Glomerular endothelial cell (primary cell): ENCODE measurements at places on chromosomes 11 and 22. TPM values are rescaled to one million over a fixed set of nuclear protein-coding genes. Genes with fewer than 3 reads are reported as not detected.

GRCh38 chr11:119856681-119857485 is 127.9 kb upstream of the NECTIN1 start:
- DNase-seq = no peak

DNA sequence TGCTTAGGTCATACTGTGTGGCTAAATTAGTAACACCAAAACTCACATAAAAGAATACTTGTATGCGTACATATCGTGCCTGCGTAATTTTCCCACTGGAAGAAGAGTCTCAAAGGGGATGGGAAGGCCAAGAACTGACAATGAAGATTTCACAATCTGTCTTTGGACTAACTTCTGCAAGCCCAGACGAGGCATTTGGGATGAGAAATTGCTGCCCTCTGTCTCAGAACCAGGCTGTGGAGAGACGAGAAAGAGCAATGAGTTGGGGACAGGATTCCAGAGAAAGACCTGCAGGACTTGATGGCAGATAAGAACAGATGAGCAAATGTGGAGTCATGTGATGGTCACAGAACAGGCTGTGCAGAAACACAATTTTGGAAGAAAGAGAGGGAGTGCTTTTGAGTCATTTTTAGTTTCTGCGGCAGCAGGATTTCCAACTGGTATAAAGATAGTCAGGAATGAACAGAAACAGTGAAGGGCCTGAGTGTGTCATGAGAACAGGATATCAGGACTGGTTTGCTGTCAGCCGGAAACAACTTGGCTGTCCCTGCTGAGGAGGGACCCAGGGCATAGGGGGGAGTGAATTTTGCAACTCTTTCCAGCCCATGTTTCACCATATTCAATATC is 82.7 kb upstream of the CTSC start:
- no peak for DNase-seq

- DNase-seq = no peak
Observed at GRCh38 chr11:76322540-76322939, 58.4 kb downstream of the THAP12 start.

DNA sequence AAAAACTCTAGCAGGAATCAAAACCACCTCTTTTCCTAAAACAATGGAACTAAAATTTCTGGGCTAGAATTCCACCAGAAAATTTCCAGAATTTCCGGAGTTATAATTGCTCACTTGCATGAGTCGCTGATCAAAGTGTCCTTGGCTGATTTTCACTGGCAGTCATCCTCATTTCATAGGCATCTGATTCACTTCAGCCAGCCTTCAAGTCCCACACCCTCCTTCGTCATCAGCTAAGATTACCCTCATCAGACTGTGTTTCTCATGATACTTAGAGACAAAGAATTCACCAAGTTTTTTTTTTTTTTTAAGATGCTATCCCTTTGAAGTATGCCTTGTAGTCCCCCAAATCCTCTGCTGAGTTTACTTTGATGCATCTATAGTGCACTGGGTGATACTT is 71.5 kb upstream of the RAB38 start:
- DNase-seq = no peak

- no peak for DNase-seq
Observed at GRCh38 chr11:126819194-126819593, 181.4 kb downstream of the KIRREL3 start.

GRCh38 chr22:36267896-36268485 is 15.1 kb downstream of the APOL1 start:
- no peak for DNase-seq

DNA sequence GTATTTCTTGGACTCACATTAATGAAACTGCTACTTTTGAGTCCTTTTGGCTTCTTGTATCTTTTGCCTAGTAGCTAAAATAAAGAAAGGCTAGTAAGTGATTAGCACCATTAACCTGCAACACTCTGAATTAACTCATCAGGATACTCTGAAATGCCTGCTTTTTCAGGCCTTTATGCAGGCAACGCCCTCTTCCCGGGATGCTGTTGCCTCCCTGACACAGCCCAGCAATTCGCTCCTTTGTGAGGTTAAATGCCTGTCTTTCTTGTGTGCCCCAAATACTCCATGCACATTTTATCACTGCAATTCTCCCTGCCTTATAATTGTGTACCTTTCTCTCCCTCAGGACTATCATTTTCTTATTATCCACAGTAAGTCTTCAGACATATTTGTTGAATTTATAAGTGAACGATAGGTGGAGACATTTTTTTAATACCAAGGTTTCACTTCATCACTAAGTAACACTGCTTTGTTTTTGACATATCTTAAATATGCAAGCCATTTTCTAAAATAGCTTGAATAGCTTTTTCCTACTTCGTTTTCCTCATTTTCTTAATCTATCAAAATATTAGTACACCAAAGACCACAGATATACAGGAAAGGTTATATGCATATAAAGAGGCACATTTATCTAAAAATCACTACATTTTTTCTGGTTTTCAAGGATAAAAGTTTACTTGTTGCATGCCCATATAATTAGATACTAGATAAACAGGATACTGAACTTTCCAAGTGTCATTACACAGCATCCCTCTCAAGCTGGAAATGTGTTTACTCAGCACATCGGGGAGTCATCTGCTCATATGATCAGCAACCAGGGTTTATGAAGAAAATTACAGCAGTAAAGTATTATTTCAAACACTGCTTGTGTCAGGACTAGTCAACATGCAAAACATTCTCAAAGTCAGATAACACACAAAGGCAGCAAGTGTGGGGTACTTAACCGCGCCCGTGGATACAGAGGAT is 48.5 kb upstream of the DDI1 start:
- DNase-seq = no peak

DNA sequence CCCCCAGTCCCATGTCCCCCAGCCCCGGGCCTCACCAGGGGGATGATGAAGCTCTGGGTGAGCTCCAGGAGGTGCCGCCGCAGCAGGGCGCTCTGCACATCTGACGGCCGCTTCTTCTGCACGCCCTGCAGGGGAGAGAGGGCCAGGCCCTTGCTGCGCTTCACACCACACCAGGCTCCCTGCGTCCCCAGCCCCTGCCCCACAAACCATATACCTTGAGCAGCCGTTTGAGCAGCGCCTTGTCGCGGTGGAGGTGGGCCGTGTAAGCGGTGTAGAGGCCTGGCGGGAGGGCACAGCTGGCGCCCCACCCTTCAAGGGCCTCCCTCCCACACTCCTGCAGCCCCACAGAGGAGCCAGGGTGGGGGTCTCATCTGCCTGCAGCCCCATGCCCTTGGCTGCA is 6.2 kb upstream of the PLXNB2 start:
- no peak for DNase-seq

GRCh38 chr11:72721689-72722049 is 30.5 kb downstream of the ARAP1 start:
- no peak for DNase-seq

GRCh38 chr22:29914991-29915533 is 32.1 kb downstream of the MTMR3 start:
- DNase-seq = no peak

- no peak for DNase-seq
Observed at GRCh38 chr11:103980108-103980507, 56.3 kb upstream of the DDI1 start.

GRCh38 chr11:100031973-100032372 is 655.1 kb upstream of the ARHGAP42 start:
- no peak for DNase-seq

DNA sequence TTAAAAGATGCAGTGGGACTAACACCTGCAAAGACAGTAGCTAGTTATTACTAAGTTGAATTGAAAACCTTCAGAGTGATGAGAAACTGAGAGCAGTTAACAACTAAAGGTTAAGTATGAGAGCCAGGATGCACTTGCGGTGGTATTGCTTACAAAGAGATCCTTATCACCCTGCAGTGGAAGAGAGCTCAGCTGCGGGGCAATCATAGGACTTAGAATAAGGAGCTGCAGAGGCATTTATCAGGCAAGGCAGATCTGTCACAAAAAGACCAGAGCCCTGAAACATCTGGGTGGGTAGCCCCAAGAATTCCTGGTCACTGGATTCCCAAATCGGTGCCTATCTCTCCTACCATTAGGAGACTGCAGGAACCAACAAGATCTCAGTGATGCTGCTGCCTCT is 34.3 kb upstream of the CFAP300 start:
- DNase-seq = no peak

DNA sequence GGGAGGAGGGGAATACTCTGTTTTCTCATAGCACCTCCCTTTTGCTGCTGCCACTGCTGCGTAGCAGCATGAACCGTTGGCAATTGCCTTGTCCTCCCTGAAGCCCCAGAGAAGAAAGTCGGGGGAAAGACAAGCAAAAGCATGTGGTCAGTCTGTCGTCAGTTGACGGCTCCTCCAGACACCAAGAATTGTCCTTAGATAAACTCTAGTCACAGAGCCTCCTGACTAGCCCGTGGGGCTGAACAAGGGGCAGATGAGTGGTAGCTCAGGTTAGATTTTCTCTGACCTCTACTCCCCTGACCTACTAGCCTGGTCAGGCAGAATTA is 126.4 kb upstream of the HSD17B12 start:
- no peak for DNase-seq

DNA sequence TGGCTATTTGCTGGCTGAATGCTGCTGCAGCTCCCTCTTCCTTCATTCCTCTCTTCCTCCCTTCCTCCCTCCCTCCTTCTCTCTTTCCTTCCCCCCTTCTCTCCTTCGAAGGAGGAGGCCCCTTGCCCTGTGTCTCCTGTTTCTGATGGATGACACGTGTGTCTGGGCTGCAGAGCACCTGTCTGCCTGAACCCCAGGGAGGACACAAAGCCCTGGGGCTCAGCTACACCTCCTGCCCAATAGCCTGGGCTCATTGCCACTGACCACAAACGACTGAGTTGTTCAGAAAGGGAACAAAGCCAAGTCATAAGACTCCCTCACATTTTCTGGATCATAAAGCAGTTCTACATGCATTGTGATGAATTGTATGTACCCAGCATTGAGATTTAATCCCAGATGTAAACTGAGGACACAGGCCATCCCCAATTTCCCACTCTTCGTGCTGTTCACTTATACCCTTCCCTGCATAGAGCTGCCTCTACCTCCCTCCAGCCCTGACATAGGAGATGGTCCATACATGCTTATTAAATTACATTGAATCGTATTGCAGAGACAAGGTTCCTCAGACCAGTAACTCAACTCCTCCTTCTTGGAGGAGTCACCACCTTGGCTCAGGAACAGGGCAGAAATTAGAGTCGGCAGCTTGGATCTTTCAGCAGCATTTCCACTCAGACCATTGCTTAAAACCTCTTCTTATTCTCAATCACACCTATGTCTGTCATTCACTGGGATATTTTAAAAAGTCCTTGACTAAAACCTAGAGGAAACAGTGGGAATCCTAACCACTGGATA is 1.2 kb downstream of the CSRP3 start:
- DNase-seq = no peak

DNA sequence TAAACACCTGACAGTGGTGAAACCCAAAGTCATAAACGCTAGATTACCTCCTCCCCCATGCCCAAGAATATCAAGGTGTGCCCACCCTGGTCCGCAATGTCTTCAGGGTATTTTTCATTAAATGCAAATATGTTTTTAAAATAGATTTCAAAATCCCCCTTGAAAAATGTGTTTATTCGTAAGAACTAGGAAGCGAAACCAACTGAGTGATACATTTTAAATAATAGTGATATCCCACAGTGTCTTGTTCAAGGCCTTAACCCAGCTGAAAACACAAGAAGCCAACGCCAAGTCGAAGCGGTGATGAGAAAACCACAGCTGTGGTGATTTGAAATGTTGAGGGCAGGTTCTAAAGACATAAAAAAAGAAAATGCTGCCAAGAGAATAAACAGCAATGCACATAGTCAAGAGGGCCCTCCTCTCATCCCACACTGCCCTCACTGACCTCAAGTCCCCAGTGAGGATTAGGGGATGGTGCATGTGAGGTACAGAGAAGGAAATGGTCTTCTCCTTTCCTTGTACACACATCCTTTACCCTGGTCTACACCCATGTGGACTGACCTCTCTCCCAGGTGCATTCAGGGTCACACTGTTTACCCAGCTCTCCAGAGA is 25.5 kb downstream of the KCNJ1 start:
- no peak for DNase-seq

- DNase-seq = no peak
Observed at GRCh38 chr11:64127267-64128072, 38.4 kb downstream of the MACROD1 start.

DNA sequence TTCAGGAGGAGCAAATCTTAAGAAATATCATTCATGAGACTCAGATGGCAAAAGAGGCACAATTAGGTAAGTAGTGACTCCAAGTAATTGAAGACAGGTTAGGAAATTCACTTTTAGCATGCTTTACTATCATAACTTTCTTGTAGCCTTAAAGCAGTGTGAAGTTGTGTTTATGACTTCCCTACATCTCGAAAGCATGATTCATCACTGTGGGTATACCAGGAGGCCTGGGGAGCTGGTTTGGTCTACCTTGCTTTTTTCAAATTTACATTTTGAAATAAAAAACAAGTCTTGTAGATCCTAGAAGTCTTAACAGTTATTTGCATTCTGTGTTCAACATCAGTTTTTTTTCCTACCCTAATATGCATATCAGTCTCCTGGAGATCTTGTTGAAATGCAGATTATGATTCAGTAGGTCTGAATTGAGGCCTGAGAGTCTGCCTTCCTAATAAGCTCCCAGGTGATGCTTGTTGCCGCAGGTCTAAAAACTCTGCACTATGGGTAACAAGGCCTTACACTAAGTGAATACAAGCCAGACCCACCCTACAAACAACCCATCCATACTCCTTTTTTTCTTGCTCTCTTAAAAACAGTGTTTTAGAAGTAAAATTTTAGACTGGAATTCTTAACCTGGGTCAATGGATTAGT is 41.4 kb downstream of the TTC17 start:
- DNase-seq = no peak

DNA sequence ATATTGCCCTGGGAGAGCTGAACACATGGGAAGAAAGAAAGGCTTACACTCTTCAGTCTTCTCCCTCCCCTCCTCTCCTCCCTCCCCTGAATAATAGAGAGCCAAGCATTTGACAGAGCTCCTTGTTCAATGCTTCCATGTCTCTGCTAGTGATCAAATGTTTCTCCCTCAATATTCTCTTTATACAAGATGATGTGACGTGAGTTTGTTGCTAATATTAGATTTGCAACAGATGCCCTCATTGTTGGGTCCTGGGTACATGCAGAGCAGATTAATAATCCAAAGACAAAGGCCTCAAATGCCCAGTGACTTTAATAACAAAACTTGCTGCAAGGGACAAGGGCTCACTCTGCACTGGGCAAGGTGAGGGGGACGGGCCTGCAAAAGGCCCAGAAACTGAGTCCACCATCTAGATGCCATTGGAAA is 7.1 kb upstream of the ENDOD1 start:
- no peak for DNase-seq

OR5D14 gene
- total RNA-seq = not detected in 2 replicates

PRPF19 gene
- total RNA-seq = 78.5 and 98.2 TPM in 2 replicates

GLYAT gene
- total RNA-seq = not detected in 2 replicates

TYR gene
- not detected in 2 replicates for total RNA-seq

WNT11 gene
- not detected in 2 replicates for total RNA-seq

TMEM191B gene
- 0.76 TPM in 1 of 2 replicates, not detected in the other for total RNA-seq

CELF1 gene
- 60.1 and 106 TPM in 2 replicates for total RNA-seq

RAG1 gene
- 3.0 and 3.8 TPM in 2 replicates for total RNA-seq

CASP1 gene
- total RNA-seq = 32.0 and 40.8 TPM in 2 replicates

PRG3 gene
- not detected in 2 replicates for total RNA-seq

CYB5R2 gene
- 2.4 and 3.2 TPM in 2 replicates for total RNA-seq

IRAG1 gene
- 0.29 and 1.4 TPM in 2 replicates for total RNA-seq
